ENCODE measurements at places on chromosomes 16 and 17.

DNA sequence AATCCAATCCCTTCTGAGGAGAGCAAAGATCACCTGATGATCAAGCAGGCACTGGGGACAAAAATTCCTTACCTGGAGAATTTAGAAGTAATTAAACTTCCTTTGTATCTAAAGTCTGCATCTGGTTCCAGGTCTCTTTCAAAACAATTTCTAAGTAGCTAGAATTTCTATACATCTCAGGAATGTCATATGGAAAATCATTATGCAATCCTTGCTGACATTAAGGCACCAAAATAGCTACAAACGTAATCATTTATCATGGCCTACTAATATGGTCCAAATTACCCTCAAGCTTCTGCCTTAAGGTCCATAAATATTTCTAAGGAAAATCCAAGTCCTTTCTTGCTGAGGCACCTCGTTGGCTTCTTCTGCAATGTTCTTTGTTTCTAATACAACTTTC lies 32.9 kb upstream of the YPEL2 start:
- DNase-seq, result no peak

- DNase-seq, result peak; percentile 82
Observed at GRCh38 chr16:57045694-57046381, 46.5 kb upstream of the CPNE2 start.

DNA sequence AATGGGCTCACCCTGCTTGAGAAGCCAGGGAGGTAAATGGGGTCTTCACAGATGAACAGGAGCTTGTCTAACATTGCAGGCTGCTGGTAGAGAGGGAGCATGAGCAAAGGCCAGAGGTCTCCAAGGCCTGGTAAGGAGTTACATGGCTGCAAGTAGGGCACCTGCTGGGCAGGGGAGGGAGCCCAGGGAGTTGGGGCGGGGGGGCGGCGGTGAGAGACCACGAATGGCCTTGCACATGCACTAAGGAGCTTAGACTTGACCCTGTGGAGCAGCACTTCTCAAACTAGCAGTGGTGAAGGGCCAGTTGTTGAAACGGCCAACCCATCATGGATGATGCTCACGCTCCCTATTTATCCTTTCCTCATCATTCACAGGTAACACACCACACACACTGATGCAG lies 38.4 kb downstream of the ERN1 start:
- no peak for DNase-seq

GRCh38 chr17:81685108-81685507 lies 1.3 kb downstream of the HGS start:
- DNase-seq, result no peak

- DNase-seq, result peak; percentile 87
Observed at GRCh38 chr17:10127819-10128425, 70.5 kb downstream of the GAS7 start.

DNA sequence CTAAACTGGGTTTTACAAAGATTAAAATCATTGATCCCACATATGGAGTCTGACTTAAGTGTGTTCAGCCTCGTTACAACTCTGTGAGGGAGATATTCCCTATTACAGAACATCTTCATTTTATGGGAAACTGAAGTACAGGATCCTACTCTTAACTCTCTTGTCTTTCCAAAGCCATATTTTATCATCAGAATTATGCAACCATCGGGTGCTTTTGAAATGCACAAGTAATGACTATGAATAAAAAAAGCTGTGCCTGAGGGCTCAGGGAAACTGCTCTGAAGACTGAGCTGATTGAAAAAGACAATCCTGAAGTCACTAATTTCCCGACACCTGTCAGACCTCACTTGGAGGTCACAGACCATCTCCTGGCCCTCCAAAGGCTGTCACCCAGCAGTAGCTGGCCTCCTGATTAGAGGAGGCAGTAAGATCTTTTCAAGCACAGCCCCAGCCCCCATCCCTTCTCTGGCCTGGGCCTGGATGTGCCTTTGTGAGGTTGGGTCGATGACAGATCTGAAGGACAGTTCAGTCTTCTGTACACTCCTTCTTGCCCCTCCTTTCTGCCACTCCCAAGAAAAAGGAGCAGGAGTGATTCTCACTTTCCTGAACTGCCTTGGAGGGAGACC lies 5.6 kb downstream of the AKAP1 start:
- no peak for DNase-seq
